Common myeloid progenitor, CD34-positive (primary cell): ENCODE measurements at places on chromosomes 13 and 19.

DNA sequence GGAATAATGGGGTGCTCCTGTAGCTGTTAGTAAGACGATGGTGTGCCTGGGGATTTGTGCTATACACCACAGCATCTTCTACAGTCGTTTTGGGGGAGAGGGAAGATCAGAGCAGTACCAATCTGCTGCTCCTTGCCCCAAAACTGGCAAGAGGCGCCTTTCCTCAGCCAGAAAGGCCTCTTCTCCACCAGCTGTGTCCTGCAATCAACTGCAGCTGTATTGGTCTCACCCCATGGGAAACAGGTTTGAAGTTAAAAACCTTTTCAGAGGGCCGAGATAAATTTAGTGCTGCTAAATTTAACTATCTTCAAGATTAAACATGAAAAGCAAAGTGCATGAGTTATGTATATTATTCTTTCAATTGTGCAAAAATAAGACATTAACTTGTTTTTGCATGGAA lies 1.2 kb upstream of the RNASEH2B start:
- no peak for DNase-seq

DNA sequence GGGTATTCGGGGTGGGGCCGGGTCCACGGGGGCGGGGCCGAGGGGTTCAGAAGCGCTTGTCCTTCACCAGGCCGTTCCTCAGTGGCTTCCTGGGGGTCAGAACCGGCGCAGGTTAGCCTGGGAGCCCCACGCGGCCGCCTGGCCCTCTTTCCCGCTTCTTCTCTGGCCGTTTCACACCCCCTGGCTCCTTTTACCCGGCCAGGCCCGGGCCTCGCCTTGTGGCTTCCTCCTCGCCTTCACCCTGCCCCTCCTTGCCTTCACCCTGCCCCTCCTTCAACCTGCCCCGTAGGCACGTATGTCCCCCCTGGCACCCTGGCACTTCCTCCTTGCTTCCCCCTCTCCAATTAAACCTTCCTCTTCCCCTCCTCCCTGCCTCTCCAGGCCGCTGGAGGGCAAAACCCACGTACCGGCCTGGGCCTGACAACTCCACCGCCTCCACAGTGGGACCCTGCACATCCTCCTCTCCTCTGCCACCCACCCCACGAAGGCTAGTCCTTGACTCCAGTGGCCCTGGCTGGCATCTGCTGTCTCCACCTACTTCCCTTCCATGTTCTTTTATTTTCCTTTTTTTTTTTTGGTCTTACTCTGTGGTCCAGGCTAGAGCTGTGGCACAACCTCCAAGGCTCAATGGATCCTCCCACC lies 25.3 kb downstream of the CERS1 start:
- no peak for DNase-seq

- no peak for DNase-seq
Observed at GRCh38 chr13:51912511-51913225, 50.9 kb downstream of the CCDC70 start.

DNA sequence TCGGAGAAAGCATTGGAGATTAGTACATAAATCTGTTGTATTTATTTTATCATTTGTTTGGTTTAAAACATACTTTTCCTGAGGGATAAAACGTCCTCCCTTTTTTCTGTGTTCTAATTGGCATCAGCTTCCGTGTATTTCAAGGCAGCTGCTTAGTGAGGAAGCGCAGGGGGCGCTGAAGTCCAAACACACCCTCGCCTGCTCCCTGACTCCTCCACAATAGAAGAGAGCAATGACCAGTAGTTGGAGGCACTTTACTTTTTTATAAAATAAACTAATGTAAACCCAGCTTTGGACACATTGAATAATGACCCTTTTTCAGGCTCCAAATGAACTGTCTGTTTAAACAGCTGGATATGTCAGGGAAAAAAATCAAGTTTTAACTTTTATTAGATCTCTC lies 79.9 kb downstream of the RNASEH2B start:
- peak; percentile 61 for DNase-seq

DNA sequence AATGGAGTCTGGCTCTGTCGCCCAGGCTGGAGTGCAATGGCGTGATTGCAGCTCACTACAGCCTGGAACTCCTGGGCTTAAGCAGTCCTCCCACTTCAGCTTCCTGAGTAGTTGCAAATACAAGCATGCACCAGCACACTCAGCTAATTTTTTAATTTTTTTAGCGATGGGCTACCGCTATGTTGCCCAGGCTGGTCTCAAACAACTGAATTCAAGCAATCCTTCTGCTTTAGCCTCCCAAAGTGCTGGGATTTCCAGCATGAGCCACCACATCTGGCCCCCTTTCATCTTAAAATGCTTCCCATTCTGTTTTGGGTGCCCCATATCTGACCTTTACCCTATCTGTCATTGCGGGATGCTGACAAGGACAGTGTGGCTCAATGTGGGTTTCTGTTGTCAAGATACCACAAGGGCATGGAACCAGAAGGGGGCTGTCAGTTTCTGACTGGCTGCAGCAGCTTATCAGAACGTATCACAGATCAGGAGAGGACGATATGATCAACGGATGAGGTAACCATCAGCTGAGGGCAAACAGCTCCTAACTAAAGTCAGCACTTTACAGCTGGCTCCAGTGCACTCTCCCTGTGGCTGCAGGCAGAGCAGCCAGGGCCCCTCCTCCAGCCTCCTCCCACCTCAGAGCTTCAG lies 32.4 kb downstream of the GPR42 start:
- peak; percentile 22 for DNase-seq

GRCh38 chr13:21095311-21095710 lies 33.9 kb upstream of the LATS2 start:
- no peak for DNase-seq

DNA sequence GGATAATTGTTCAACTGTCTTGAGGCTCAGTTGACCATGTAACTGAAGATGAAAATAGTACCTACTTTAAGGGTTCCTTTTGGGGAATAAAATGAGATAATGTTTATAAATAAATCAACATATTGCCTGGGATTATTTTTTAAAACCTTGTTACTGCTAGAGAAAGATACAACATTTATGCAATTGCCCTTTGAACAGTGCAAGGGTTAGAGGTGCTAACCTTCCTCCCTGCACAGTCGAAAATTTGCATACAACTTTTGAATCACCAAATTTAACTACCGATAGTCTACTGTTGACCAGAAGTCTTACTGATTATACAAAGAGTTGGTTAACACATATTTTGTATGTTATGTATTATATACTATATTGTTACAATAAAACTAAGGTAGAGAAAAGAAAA lies 750.0 kb downstream of the EFNB2 start:
- DNase-seq: no peak

GRCh38 chr13:73242515-73243015 lies 183.8 kb downstream of the KLF5 start:
- DNase-seq: no peak

GRCh38 chr13:94333131-94333820 lies 146.2 kb downstream of the DCT start:
- DNase-seq: no peak

DNA sequence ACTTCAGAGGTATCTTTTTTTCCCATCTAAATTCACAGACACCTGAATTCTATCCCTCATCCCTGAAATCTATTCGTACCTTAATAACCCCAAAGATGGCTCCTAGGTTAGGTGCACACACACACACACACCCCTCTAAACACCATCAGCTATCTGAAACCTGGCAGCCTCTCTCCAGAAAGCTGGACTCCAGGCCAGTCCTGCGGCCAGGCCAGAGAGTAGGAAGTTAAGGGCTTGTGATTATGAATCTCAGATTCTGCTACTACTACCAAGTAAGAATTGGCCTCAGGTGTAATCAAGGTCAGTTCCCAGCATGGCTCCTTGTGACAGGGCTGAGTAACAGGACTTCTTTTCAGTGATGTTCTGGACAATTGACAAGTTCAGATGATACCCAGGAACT lies 244.2 kb upstream of the SERP2 start:
- no peak for DNase-seq

- no peak for DNase-seq
Observed at GRCh38 chr13:62879071-62879470, 1463.4 kb upstream of the PCDH20 start.

GRCh38 chr13:46100191-46100815 lies 4.5 kb downstream of the CPB2 start:
- DNase-seq: peak; percentile 25

- DNase-seq: peak; percentile 10
Observed at GRCh38 chr13:63636316-63636993, 2220.8 kb upstream of the PCDH20 start.

- no peak for DNase-seq
Observed at GRCh38 chr13:88051746-88052482, 380.7 kb downstream of the SLITRK5 start.

- DNase-seq: no peak
Observed at GRCh38 chr19:6259312-6259861, 20.4 kb downstream of the MLLT1 start.

DNA sequence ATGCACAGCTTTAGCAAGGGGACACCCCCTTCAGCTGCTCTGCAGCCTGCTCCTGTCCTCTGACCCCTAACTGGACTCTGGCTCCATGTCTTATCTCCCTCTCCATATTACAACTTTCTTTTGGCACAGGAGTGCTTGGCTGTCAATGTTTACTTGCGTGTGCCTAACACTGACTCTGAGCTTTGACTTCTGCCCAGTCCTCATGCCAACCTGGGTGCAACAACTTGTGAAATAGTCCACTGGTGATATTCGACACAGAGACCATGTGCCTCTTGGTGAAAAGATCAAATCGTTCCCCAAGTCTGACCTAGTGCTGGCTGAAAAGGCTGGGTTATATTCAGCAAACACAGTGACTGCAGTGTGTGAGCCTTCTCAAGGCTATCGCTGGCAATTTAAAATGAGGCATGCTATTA lies 34.1 kb upstream of the KLF12 start:
- no peak for DNase-seq

DNA sequence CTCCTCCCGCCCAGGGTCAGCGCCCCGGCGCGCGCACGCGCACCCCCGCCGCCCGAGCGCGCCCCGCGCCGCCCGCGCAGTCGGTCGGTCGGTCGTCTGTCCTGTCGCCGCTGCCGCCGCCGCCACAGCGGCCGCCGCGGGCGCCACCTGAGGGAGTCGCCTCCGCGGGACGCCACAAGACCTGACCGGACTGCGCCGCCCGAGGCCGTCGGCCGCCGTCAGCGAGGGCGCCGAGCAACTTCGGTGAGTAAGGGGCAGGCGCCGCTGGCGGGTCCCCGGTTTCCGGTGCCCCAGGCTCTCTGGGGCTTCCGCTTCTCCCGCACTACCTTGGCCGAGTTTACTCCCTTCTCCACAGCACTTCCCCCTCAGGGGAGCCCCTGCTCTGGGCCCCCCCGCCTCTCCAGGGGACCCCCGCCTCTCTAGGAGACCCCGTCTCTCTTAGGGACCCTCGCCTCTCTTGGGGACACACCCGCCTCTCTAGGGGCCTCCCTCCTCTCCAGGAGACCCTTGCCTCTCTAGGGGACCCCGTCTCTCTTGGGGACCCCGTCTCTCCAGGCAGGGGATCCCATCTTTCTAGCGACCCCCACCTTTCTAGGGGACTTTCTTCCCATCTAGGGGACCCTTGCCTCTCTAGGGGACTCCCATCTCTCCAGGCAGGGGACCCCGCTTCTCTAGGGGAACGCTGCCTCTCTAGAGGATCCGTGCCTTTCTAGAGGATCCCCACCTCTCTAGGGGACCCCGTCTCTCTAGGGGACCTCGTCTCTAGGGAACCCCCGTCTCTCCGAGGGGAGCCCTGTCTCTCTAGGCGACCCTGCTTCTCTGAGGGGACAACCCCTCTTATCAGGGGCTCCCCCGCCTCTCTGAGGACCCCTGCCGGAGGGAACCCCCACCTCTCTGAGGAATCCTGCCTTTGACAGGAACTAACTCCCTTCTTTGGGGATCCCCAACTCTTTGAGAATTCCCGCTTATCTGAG lies 19.3 kb upstream of the GATAD2A start:
- peak; percentile 52 for DNase-seq

DNA sequence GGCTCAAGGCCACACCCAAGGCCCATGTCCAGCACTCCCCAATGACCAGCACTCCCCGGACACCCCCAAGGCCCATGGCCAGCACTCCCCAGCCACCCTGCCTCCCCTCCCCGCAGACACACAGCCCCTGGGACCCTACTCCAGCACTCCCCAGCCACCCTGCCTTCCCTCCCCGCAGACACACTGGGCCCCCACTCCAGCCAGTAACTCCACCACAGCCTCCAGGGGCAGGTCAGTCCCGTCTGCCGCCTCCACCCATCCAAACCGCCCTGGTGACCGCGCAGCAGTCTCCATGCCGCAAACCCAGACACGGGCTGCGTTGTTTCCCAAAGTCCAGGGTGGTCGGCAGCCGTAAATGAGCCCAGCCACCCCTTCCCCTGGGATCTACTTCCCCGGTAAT lies 70.7 kb downstream of the SPACA7 start:
- DNase-seq: no peak

DNA sequence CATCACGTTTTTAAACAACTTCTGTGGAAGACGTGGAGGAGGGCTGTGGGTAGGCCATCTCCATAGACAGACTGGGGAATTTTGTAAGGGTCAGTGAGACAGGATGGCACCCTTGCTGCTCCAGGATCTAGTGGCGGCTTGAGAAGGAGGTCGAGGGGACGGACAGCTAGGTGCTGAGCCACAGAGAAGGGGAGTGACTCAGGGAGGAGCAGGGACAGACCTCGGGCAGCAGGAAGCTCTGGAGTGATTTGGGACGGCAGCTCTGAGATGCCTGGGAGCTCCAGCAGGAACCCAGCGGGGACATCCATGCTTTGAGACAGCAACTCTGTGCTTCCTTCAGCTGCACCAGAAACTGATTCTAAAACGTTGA lies 169.1 kb upstream of the SOX1 start:
- DNase-seq: no peak

- no peak for DNase-seq
Observed at GRCh38 chr13:103395139-103395538, 328.9 kb upstream of the SLC10A2 start.

DNA sequence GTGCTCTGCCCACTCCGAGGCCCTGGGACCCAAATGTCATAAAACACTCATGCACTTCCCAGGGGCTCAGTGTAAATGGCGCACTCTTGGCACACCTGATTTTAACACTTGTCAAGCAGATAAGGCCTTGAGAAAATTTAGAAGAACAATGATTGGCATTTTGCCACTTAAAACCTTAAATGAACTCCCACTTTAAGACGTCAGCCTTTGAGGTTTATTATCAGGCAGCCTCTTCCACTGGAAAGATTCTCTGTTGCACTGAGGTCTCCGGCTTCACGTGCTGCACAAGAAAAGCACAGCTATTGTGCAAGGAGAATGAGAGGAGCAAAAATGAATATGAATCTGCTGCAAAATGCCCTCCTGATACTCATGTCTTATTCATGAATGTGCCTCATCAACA lies 38.5 kb upstream of the ATP11A start:
- no peak for DNase-seq

- no peak for DNase-seq
Observed at GRCh38 chr13:101795025-101795424, 342.6 kb downstream of the ITGBL1 start.

GRCh38 chr13:46648166-46648607 lies 95.2 kb downstream of the LRCH1 start:
- DNase-seq: no peak
